Globus pallidus (tissue), 1 donor: ENCODE measurements at places on chromosomes 11 and 22.

GRCh38 chr11:115653076-115653475 is 148.9 kb upstream of the CADM1 start:
- no peak for DNase-seq

DNA sequence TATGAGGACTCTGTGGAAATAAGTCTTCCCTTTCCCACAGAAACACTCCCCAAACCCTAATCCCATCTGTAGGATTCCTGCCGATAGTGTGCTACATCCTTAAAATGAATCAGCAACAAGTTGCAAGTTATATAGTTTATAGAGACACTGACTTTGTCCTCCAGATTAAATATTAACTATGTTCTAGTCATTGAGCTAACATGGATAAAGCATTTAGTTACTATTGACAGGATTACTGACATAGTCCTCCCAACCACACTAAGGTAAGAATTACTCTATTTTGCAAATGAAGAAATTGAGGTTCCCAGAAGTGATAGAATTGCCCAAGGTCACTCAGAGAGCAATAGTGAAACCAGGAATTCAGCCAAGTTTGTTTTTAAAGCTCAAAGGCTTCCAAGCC is 1.9 kb downstream of the OR52M1 start:
- no peak for DNase-seq

- DNase-seq, result no peak
Measured at GRCh38 chr22:44956840-44957767, 52.7 kb downstream of the PHF21B start.

GRCh38 chr22:28002181-28002700 is 83.2 kb upstream of the PITPNB start:
- no peak for DNase-seq

DNA sequence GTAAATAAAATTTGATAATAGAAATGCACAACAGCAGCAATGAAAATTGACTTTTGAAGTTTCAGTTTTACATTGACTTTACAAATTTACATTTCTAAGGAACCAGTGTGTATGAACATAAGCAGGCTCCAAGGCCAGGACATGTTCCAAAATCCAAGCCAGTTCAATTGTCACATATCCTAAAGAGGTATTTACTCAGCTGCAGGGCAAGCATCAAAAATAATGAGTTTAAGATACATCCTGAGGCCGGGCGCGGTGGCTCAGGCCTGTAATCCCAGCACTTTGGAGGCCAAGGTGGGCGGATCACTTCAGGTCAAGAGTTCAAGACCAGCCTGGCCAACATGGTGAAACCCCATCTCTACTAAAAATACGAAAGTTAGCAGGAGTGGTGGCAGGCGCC is 39.0 kb upstream of the AKIP1 start:
- no peak for DNase-seq

DNA sequence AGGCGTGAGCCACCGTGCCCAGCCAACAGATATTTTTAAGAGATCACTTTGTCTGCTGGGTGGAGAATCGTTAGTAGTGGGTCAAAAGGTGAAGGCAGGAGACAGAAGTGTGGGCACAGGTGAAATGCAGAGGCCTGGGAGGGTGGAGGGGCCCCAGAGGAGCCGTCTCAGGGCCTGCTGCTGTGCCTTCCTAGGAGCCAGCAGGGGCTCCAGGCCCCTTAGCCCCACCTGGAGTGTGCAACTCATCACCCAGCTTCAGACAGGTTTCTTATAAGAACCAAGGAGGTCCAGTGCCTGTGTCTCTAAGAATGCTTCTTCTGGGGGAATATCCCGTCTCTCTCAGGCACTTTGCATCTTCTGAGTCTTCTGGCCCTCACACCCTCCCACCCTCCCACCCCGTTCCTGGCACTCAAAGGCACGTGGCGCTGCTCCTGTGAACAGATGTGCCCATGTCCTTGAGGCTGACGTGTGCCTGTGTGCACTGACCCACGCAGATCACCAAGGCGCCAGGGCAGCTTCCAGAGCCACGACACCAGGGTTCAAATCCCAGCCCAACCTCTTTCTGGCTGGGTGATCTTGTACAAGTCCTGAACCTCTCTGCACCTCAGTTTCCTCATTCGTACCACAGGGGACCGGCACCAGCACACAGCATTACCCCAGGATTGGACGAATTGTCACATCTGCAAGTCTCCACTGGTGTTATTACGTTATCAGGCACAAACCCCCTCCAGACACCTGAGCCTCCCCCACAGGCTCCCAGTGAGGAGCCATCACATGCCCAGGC is 3.4 kb downstream of the ARSA start:
- DNase-seq, result no peak

- no peak for DNase-seq
Measured at GRCh38 chr11:43282607-43283440, 29.0 kb upstream of the API5 start.

- no peak for DNase-seq
Measured at GRCh38 chr11:78209478-78209877, 20.8 kb downstream of the USP35 start.

DNA sequence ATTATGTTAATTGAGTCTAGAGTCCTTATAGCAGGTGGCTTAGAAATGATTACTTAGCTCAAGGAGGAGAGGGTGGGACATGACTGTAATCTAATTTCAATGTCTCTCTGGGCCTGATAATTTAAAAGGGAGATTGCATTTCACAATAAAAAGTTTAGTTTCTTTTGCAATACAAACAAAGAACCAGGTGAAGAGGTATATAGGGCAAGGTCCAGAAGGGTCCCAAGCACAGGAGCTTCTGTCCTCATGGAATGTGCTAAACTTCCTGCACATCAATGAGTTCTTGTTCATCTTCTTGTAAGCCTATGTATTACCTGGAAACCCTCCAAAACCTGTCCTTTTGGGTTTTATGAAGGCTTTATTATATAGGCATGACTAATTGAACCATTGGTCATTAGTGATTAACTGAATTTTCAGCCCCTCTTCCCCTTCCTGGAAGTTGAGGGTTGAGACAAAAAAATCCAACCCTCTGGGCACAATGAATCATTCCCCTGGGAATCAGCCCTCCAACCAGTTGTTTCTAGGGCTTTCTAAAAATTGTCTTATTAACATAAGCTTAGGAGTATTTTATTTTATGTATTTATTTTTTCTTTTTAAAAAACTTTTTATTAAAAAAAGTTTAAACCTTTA is 37.6 kb downstream of the MS4A2 start:
- no peak for DNase-seq

GRCh38 chr22:45980268-45980570 is 3.3 kb upstream of the WNT7B start:
- no peak for DNase-seq

- no peak for DNase-seq
Measured at GRCh38 chr11:9923280-9923679, 259.4 kb downstream of the SWAP70 start.

GRCh38 chr11:71519546-71519945 is 7.5 kb upstream of the KRTAP5-7 start:
- DNase-seq, result no peak

DNA sequence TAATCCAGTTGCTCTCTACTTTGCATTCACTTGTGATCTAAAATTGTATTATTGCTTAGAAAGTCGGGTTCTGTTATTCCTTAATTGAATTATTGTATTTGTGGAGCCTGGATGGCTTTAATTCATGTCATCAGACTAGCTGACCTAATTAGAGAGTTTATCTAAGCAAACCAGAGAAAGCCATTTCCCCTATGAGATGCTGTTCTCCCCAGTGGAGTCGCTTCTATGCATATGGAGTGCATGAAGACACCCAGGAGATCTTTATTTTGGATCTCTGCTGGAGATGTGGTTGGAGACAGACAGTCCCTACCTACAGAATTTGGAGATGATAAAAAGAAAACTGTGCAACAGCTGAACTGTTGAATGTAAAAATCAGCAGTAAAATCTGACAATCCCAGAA is 45.2 kb upstream of the MYO18B start:
- peak; percentile 2 for DNase-seq

GRCh38 chr11:93113824-93114223 is 84.0 kb downstream of the SLC36A4 start:
- no peak for DNase-seq

DNA sequence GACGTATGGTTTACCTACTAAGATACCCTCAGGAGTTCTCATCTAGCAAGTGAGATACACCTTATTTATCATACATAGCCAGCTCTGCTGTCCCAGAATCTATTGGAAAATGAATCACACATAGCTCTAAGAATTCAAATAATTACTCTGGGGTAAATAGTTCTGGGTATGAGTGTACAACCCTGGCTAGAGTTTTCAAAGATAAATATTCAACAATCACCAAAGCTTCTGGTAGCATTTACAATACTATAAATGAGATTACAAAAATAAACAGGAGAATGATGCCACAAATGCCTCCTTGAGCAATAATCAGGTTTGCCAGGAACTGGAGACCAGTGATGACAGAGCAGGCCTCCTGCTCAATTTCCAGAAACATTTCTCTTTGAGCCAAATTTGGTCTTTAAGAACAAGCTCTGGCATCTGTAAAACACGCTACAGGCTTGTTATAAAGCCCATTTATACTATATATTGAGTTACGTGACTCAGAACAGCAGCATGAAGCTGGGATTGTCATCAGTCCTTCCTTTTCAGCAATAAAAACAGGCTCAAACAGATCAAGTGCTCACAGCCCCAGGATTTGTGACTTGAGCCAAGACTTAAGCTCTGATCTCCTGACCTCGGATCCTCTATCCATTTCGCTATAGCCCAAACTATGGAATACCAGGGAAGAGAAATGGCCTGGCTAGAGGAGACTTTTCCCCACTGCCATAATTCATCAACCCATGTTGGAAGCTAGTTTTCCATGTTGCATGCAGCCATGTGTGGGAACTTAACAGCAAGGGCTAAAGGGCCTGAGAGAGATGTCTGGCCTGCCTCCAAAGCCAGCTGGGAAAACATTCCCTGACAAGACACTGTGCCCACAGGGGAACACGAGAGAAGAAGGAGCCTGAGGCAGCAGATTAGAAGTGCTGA is 19.7 kb downstream of the RAB30 start:
- DNase-seq, result peak; percentile 70

DNA sequence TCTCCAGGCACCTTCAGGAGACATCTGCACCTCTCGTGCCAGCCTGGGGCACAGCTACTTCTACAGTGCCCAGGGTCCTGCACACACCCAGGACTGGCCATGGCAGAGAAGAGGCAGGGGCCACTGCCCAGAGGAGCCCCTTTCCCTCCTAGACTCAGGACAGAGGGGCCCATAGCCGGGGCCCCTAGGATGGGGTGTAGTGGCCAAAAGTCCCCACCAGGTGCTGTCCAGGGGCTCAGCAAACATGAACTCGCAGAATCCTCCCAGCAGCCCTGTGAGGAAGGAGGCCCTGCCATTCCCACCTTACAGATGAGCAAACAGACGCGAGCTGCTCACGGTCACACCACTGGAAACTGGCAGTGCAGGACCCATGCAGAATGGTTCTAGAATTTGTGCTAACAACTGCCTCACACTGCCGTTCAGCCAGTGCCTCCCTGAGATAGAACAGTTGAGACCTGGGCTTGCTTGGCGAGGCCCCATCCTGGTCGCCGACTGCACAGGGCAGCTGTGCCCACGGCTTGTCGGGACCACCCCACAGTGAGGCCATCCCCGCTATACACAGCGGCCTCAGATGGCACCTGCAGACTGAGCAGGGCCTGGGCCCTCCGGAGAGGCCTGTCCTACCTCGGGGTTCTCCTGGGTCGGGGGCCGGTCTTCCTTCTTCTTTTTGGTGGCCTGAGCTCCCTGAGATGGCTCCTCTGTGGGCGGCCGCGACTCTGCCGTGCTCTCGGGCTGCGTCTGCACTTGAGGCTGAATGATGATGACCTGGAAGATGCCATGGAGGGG is 96.4 kb downstream of the PHF21B start:
- DNase-seq, result no peak

DNA sequence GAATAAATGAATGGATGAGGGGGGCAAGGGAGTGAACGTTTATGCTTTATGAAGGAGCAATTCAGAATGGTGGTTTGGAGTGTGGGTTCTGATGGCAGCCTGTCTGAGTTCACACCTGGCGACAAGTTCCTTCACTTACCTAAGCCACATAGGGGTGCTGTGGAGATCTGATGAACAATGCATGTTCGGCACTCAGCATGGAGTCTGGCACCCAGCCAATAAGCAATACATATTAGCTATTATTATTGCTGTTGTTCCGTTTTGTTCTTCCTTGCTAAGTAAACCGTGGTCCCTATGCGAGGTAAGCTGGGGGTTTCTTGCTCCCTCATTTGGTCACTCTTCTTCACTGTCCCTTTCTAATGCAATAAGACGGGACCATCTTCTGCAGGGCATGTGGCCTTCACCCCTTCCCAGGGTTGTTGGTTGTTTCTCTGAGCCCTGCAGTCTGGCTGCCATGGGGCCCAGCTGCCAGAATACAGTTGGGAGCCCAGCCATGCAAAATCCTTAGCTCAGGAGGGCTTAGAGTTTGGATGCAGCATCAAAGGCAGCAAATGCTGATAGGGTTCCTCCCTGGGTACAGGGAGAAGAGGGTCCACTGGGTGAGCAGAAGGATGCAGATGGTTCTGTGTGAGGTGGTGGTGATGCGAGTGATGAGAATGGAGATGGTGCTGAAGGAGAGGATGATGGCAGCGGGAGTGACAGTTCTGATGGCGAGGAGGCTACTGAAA is 6.4 kb upstream of the PKNOX2 start:
- no peak for DNase-seq

GRCh38 chr11:8593935-8594909 is at the start of gene STK33:
Gene STK33 (minus strand): TSS chr11:8594228. CDS start chr11:8474905, 119,323 bp downstream.
- DNase-seq, result no peak

GRCh38 chr11:103047837-103048236 is 44.1 kb downstream of the DCUN1D5 start:
- no peak for DNase-seq

DNA sequence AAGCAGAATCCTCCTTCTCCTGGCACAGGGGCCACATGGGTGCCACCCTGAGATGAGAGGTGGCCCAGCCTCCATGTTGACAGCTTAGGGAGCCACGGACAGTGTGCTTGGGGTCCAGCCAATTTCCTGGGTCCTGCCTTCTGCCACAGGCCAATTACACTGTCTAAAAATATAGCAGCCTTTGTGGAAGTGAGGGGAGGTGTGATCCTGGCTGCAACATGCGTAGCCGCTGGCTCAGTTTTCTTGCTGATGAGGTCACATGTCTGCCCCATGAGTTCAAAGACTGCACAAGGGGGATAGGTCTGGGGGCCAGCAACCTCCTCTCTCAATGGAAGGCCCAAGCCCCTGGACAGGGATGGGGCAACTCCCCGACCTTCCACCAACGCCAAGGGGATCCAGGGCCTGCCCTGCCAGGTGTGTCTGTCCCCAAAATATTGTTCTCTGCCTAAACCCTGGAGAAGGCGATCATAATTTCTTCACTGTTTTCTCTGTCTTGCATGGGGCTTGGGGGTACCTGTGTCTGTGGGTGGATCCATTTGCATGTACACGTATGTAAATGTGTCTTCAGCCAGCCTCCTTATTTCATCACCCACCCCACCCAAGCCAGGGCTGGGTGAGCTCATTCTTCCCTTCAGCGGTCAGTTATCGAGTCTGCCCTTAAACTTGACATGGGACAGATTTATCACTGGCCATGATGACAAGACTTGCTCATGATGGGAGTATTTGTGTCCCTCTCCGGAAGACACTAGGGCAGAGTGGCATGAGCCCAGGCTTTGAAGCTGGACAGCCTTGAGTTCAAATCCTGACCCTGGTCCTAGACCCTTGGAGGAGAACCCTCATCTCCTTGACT is 59.4 kb downstream of the OTOG start:
- DNase-seq, result no peak
